CD8-positive, alpha-beta memory T cell (primary cell): ENCODE measurements at places on chromosomes 2 and 18. TPM values are rescaled to one million over a fixed set of nuclear protein-coding genes. Genes with fewer than 3 reads are reported as not detected.

GRCh38 chr18:51342815-51343214 lies 145.3 kb upstream of the MEX3C start:
- H3K4me1 ChIP-seq, result no peaks in the 10 kb centered on the region
- no peaks in the 10 kb centered on the region for H3K27me3 ChIP-seq
- no peak for DNase-seq
- no peak overlapping the region for H3K27ac ChIP-seq

GRCh38 chr18:68665628-68666027 lies 49.3 kb downstream of the TMX3 start:
- no peak overlapping the region for H3K4me3 ChIP-seq
- H3K27ac ChIP-seq, result no peak overlapping the region
- no peaks in the 10 kb centered on the region for H3K4me1 ChIP-seq
- no peaks in the 10 kb centered on the region for H3K36me3 ChIP-seq
- no peak for DNase-seq

Gene CCDC141
- total RNA-seq, result 2.1 TPM

Gene LGALSL
- total RNA-seq, result 0.84 TPM

- H3K4me1 ChIP-seq, result no peaks in the 10 kb centered on the region
- H3K4me3 ChIP-seq, result no peak overlapping the region
- H3K27ac ChIP-seq, result no peak overlapping the region
- no peak for DNase-seq
- H3K36me3 ChIP-seq, result no peaks in the 10 kb centered on the region
- no peaks in the 10 kb centered on the region for H3K27me3 ChIP-seq
Observed at GRCh38 chr2:54741250-54741649, 17.8 kb downstream of the EML6 start.

GRCh38 chr2:227370092-227370491 lies 9.0 kb downstream of the TM4SF20 start:
- no peaks in the 10 kb centered on the region for H3K27me3 ChIP-seq
- no peaks in the 10 kb centered on the region for H3K4me1 ChIP-seq
- no peak for DNase-seq
- H3K4me3 ChIP-seq, result no peak overlapping the region
- H3K36me3 ChIP-seq, result no peaks in the 10 kb centered on the region

- no peak for DNase-seq
- H3K27ac ChIP-seq, result no peak overlapping the region
- no peaks in the 10 kb centered on the region for H3K4me1 ChIP-seq
- no peak overlapping the region for H3K4me3 ChIP-seq
Observed at GRCh38 chr18:79874553-79875530, 76.6 kb downstream of the SLC66A2 start.

Gene POTEJ
- not detected for total RNA-seq

- no peak for DNase-seq
- no peaks in the 10 kb centered on the region for H3K36me3 ChIP-seq
- H3K4me3 ChIP-seq, result no peak overlapping the region
- no peaks in the 10 kb centered on the region for H3K4me1 ChIP-seq
- H3K27ac ChIP-seq, result no peak overlapping the region
Observed at GRCh38 chr2:169676850-169677249, 17.4 kb downstream of the CFAP210 start.
